ENCODE measurements at places on chromosomes 12 and 14. TPM values are rescaled to one million over a fixed set of nuclear protein-coding genes. Genes with fewer than 3 reads are reported as not detected.

Gene ETFBKMT
- 1.1 TPM for total RNA-seq

Gene TPH2
- not detected for total RNA-seq

- H3K27ac ChIP-seq, result no peak overlapping the region
- no peaks in the 10 kb centered on the region for H3K27me3 ChIP-seq
- H3K4me1 ChIP-seq, result no peaks in the 10 kb centered on the region
- no peak for DNase-seq
These were observed 36.0 kb downstream of the EGLN3 start for GRCh38 chr14:33914676-33915516.

DNA sequence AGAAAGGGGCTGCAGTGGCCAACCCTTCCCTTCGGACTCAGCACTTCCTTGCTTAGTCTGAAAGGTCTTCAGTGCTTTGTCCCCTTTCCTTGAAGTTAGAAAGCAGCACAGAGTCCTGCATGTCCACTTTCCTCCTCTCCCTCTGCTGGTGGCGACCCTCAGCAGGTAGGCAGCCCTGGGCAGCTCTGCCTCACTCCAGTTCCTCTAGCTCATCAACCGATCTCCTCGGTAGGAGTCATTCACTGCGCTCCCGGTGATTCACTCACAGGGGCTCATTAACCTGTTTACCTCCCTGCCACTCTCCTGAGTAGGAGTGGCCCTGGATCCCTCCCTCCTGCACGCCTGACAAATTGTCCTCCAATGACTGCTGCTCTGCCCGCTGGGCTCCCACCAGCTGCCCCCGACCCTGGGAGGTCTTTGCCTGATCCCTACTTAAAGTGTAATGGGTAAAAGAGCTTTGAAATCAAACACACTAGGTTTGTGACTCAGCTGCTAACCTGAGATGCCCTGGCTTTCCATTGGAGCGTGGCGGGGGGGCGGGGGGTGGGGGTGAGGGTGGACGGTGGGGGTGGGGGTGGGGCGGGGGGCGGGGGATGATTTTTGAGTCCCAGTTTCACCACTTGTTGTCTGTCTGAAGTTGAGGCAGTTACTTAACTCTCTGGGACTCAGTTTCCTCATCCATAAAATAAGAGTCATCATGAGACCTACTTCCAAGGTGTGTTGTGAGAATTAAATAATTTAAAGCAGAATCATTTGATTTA lies 4.2 kb downstream of the SCNN1A start:
- peak overlapping the region; percentile 38 for H3K27ac ChIP-seq
- H3K4me1 ChIP-seq, result peaks cover 18% of the 10 kb centered on the region
- no peak for DNase-seq
- H3K27me3 ChIP-seq, result no peaks in the 10 kb centered on the region

GRCh38 chr12:32615441-32615840 lies 63.7 kb upstream of the DNM1L start:
- no peak for DNase-seq
- H3K4me1 ChIP-seq, result no peaks in the 10 kb centered on the region
- no peak overlapping the region for H3K4me3 ChIP-seq
- H3K36me3 ChIP-seq, result no peaks in the 10 kb centered on the region

- H3K27me3 ChIP-seq, result no peaks in the 10 kb centered on the region
- H3K27ac ChIP-seq, result no peak overlapping the region
- no peak overlapping the region for H3K4me3 ChIP-seq
- H3K4me1 ChIP-seq, result no peaks in the 10 kb centered on the region
These were observed 728.7 kb upstream of the TMEM132C start for GRCh38 chr12:127538316-127538715.

DNA sequence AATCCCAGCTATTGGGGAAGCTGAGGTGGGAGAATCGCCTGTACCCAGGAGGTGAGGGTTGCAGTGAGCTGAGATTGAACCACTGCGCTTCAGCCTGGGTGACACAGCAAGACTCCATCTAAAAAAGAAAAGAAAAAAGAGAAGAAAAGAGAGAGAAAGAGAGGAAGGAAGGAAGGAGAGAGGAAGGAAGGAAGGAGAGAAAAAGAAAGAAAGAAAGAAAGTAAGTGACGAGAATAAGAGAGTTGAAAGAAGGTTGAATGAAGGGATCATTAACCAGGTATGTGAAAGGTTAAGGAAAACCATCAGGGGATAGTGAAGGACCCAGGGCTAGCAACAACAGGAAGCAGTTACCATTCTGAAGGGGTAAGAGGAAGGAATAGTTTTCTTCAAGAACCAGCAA lies 4.2 kb upstream of the DTD2 start:
- no peak overlapping the region for H3K27ac ChIP-seq
- H3K4me1 ChIP-seq, result peaks cover 11% of the 10 kb centered on the region
- no peaks in the 10 kb centered on the region for H3K36me3 ChIP-seq
- no peak overlapping the region for H3K4me3 ChIP-seq
- DNase-seq, result no peak

DNA sequence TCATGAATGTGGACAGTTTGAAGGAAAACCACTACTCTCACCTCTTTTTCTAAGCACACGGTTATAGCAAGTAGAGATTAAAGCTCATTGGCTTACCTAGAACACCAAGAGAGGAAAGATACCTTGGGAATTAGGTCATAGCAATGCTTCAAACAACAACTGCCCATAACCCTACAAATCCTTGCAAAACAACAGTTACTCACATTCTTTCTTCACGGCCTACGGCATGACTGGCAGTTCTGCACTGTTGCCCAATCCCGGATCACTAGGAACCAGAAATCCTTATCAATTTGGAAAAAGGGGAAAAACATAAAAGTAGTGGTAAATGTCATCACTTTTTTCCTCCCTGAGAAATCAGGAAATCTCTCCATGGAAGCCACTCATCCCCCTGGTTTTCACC lies 9.6 kb upstream of the ISM2 start:
- H3K4me3 ChIP-seq, result no peak overlapping the region
- no peak for DNase-seq
- H3K36me3 ChIP-seq, result peaks cover 12% of the 10 kb centered on the region

- peaks cover 53% of the 10 kb centered on the region for H3K4me1 ChIP-seq
- no peaks in the 10 kb centered on the region for H3K27me3 ChIP-seq
- no peak overlapping the region for H3K4me3 ChIP-seq
- H3K36me3 ChIP-seq, result peaks cover 30% of the 10 kb centered on the region
These were observed 174.4 kb downstream of the PRKCH start for GRCh38 chr14:61495809-61496208.

Measured in CD8-positive, alpha-beta memory T cell (primary cell).